ENCODE measurements at places on chromosomes 11 and 22. TPM values are rescaled to one million over a fixed set of nuclear protein-coding genes. Genes with fewer than 3 reads are reported as not detected.

LRRC74B gene
- total RNA-seq: not detected

DMC1 gene
- 0.82 TPM for total RNA-seq

NAV2 gene
- 11.4 TPM for total RNA-seq

UBASH3B gene
- total RNA-seq: 1.8 TPM

PRR33 gene
- 0.33 TPM for total RNA-seq

CDHR5 gene
- not detected for total RNA-seq

P2RX3 gene
- total RNA-seq: not detected

VPREB1 gene
- total RNA-seq: not detected

ROM1 gene
- 3.2 TPM for total RNA-seq

TRMU gene
- total RNA-seq: 22.4 TPM

BEST1 gene
- 1.3 TPM for total RNA-seq

IMMP1L gene
- 22.9 TPM for total RNA-seq

IL17REL gene
- not detected for total RNA-seq

SMTN gene
- total RNA-seq: 81.4 TPM

APOBEC3C gene
- 12.5 TPM for total RNA-seq

All from right atrium auricular region (tissue), 2 donors.